ENCODE measurements at places on chromosomes 5 and 9.

DNA sequence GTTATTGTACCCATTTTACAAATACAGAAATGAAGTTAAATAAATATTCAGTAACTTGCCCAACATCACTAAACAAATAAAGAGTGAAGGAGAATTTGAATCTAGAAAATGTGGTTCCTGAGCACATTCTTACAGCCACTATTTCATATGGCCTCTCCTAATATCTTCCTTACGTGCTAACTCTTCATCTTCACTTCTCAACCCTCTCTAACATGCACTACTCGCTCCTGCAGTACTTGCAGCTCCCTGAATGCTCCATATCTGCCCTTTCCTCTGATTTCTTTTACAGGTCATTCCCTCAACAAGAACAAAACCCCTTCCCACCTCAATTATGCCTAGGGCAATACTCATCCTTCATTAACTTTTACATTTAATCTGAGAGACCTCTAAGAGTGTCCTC is 711.5 kb downstream of the CETN3 start:
- H3K4me3 ChIP-seq = no peak overlapping the region
- no peak for DNase-seq
- H3K36me3 ChIP-seq = no peaks in the 10 kb centered on the region

GRCh38 chr9:114643896-114644295 is 13.7 kb downstream of the TEX53 start:
- H3K4me1 ChIP-seq = no peaks in the 10 kb centered on the region
- no peaks in the 10 kb centered on the region for H3K36me3 ChIP-seq
- no peak overlapping the region for H3K4me3 ChIP-seq
- no peak for DNase-seq
- no peaks in the 10 kb centered on the region for H3K27me3 ChIP-seq

DNA sequence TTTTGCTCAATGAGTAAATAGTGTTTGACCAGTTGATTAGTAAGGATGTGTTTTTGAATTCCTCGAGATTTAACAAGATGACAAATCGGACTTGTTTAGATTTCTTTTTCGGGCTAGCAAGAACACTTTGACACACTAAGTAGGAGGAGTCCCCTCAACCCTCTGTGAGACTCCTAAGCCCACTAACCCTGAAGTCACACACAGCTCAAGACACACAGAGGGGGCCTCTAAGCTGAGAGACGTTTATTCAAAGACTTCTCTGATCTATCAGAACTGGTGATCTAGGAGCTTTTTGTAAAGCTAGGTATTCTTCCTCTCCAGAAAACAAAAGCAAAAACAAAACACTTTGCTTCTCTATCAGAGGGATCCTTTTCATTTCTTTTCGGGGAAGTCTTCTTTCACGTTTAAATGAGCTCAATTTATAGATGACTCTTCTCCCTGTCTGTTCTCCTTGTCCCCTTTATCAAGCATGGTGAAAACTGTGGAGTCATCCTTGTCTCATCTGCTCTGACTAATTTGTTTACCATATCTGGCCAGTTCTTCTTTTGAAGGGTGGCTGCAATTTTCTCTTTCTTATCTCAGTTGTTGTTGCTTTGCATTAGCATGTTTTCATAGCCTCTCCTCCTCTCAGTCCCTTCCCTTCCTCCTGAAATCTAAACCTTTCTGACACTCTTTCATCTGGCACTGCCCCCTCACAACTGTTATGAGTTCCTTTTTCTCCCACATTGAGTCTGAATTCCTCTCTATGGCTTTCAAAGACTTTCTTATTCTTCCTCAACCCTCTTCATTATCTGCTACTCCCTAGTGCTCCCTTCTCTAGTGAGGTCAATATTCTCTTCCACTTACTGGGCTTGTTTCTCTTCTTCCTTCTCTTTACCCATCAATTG is 68.5 kb upstream of the RAI14 start:
- no peaks in the 10 kb centered on the region for H3K36me3 ChIP-seq
- no peak for DNase-seq
- H3K27me3 ChIP-seq = no peaks in the 10 kb centered on the region
- H3K27ac ChIP-seq = peak overlapping the region; percentile 69
- H3K4me3 ChIP-seq = peak overlapping the region; percentile 18

DNA sequence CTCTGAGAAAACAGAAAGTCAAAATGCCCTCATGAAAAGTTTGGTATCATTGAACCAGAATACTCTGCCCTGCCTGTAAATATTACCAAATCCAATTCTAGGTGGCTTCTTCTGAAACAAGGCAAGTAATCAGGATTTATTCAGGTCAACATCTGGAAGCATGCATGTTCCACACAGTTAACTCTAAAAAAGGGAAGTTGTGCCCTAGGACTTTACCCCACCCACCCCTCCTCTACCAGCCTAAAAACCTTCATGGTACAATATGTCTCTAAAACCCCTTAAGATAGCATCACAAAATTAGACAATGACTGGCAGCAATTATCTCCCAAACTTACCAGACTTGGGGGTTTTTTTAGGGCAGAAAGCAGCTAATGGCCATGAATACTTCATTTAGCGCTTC is 414.8 kb upstream of the SLC30A5 start:
- no peak overlapping the region for H3K27ac ChIP-seq
- H3K4me3 ChIP-seq = no peak overlapping the region
- H3K27me3 ChIP-seq = no peaks in the 10 kb centered on the region
- H3K4me1 ChIP-seq = peaks cover 19% of the 10 kb centered on the region
- no peak for DNase-seq

- H3K4me1 ChIP-seq = no peaks in the 10 kb centered on the region
- H3K4me3 ChIP-seq = no peak overlapping the region
- no peaks in the 10 kb centered on the region for H3K36me3 ChIP-seq
These were observed 299.1 kb downstream of the EPB41L4A start for GRCh38 chr5:112119969-112120368.

DNA sequence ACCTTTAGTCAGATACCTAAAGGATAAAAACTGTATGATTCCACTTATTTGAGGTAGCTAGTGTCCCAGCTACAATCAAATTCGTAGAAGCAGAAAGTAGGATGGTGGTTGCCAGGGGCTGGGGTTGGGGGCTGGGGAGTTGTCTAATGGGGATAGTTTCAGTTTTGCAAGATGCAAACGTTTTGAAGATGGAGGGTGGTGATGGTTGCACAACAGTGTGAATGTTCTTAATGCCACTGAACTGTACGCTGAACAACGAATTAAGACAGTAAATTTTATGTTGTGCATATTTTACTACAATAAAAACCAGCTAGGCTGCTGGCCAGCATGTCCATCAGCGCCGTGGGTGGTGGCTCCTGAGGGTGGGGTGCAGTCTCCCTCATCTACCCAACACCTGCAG is 137.8 kb downstream of the GADD45G start:
- DNase-seq = no peak
- peaks cover 19% of the 10 kb centered on the region for H3K4me1 ChIP-seq
- no peaks in the 10 kb centered on the region for H3K36me3 ChIP-seq
- no peaks in the 10 kb centered on the region for H3K27me3 ChIP-seq
- H3K4me3 ChIP-seq = no peak overlapping the region
- H3K27ac ChIP-seq = no peak overlapping the region

DNA sequence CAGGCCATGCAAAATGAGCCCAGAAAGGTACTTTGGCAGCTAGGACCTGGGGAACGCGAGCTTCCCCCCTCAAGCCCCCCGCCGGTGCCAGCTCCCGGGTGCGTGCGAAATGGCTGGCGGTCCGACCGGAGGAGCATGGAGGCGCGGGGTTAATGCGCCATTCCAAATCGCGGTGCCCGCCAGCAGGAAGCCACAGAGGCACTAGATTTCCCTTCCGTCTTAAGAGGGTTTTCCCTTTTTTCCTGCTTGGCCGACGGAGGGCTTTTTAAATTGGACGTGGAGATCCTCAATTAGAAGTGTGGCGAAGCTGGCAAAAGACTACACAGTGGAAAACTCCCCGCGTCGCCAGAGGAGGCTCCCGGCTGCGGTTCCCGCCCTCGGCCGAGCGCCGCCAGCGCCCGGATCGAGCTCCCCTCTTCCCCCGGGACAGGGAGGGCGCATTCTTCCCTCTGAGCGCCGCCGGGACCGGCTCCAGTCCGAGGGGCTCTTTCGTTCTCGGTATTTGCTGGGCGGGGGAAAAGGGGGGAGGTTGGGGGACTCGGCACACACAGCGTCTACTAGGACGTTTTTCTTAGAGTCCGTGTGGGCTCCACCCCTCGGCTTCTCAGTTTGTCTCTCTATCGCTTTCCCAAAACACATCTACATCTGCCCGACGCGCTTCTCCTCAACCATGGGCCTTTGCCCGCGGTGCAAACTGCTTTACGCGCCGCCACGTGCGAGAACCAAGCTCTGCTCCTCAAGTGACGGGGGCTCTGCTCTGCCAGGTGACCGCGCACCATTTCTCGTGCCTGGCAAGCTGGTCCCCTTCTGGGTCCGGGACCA is 3.0 kb downstream of the GDNF start:
- no peak for DNase-seq
- peak overlapping the region; percentile 36 for H3K27ac ChIP-seq
- H3K27me3 ChIP-seq = peaks cover 19% of the 10 kb centered on the region
- no peaks in the 10 kb centered on the region for H3K36me3 ChIP-seq
- H3K4me1 ChIP-seq = peaks cover 51% of the 10 kb centered on the region

DNA sequence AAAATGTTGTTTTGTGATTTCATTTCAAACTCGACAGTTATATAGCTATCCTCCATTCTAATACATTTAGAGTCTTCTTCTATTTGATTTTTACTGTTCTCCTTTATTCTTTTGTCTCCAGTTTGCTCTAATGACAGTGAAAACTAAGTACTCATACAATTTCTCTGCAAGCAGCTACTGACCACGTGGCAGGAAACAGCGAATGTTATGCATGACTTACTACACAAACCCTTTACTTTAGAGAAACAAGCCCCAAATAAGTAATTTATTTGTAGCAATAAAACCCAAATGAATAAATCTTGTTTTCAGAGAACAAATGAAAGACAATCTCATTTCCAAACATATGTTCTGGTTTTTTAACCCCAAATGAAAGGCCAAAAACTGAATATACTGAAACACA is 41.9 kb downstream of the CDH6 start:
- no peaks in the 10 kb centered on the region for H3K36me3 ChIP-seq
- no peaks in the 10 kb centered on the region for H3K27me3 ChIP-seq
- no peak for DNase-seq
- H3K4me1 ChIP-seq = no peaks in the 10 kb centered on the region

- no peak for DNase-seq
- H3K27ac ChIP-seq = no peak overlapping the region
- H3K27me3 ChIP-seq = no peaks in the 10 kb centered on the region
- H3K4me3 ChIP-seq = no peak overlapping the region
These were observed 179.4 kb upstream of the NUDT12 start for GRCh38 chr5:103741984-103742383.

DNA sequence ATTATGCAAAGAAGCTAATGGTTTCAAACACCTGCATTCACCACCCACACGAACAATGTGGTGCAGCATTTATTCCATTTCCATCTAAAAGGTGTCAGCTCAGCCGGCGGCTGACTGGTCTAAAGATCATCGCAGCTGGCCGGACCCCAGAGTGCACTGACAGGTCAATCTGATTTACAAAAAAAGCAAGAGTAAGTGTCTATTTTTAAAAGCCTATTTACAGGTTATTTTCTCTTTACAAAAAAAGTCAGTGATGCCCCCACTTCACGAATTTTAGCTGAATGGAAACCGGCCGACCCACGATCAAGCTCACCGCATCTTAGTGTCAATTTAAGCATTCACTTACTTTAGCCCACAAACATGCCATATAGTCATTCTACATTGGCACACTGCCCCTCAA is 58.3 kb downstream of the SEMA4D start:
- no peak overlapping the region for H3K4me3 ChIP-seq
- H3K27me3 ChIP-seq = no peaks in the 10 kb centered on the region
- peaks cover 71% of the 10 kb centered on the region for H3K4me1 ChIP-seq
- peak overlapping the region; percentile 57 for H3K27ac ChIP-seq
- H3K36me3 ChIP-seq = no peaks in the 10 kb centered on the region
- DNase-seq = no peak

DNA sequence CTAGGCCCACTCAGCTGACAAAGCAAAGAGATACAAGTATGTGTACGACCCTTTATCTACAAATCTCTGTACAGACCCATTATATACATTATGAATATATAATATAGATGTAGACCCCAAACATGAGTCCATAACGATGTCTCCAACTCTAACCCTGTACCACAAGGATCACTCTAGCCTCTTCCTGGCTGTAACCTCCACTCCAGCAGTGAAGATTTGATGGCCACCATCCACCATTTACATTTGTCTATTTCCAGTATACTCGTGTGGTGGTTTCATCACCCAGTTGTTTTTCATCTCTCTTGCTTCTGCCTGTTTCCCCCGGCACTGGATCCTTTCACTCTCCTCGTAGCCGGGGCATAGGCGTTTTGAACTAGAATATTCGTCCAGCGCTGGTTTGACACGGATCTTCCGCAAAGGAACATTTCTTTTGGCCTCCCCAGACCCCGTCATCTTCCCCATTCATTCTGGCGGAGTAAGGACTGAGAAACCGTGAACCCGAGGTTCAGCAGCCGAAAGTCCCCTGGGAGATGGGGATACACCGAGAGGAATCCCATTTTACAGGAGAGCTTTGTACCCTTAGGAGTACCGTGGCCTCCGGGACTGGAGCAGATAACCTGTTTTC is 828 bp upstream of the TRIO start:
- DNase-seq = no peak
- peak overlapping the region; percentile 96 for H3K27ac ChIP-seq
- H3K4me1 ChIP-seq = peaks cover 20% of the 10 kb centered on the region
- peak overlapping the region; percentile 76 for H3K4me3 ChIP-seq

- no peak overlapping the region for H3K27ac ChIP-seq
- no peak overlapping the region for H3K4me3 ChIP-seq
- no peaks in the 10 kb centered on the region for H3K4me1 ChIP-seq
- DNase-seq = no peak
These were observed 127.5 kb downstream of the PPP2R2B start for GRCh38 chr5:146751054-146751453.

- no peak for DNase-seq
- H3K36me3 ChIP-seq = no peaks in the 10 kb centered on the region
- no peaks in the 10 kb centered on the region for H3K27me3 ChIP-seq
- no peak overlapping the region for H3K4me3 ChIP-seq
These were observed 377.1 kb downstream of the ACTL7B start for GRCh38 chr9:108478431-108479332.

DNA sequence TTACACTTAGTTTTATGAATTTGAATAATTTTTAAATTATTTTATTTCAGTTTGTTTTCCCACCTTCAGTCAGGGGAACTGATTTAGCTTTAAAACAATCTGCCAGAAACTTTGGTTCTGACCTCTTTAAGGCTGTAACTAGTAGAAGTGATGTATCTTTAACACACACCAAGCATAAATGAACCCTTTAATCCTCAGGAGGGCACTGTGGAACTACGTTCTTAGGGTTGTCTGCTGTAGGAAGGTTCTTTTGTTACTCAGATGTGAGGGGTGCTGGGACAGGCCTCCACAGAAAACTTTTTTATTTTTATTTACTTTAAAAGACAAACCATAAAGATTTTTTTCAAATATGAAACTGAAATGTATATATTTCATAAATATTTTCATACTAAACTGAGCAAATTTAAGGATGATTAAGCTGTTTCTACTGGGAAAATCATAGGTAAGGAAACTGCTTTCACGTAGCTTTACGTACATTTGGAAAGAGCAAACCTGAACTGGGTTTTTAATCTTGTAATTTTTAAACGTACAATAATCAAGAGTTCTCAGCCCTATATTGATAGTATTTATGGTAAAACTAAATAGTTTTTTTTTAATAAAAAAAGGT is 5.3 kb downstream of the KLF4 start:
- no peaks in the 10 kb centered on the region for H3K27me3 ChIP-seq
- peaks cover 29% of the 10 kb centered on the region for H3K36me3 ChIP-seq
- H3K4me1 ChIP-seq = peaks cover 5% of the 10 kb centered on the region
- no peak for DNase-seq
- H3K4me3 ChIP-seq = no peak overlapping the region

Measured in vagina (tissue), 2 donors.